Testis (tissue), 5 donors: ENCODE measurements at places on chromosomes 12 and 14.
A peak's percentile ranks its signal among the peaks of the same experiment; 100 is the strongest.

DNA sequence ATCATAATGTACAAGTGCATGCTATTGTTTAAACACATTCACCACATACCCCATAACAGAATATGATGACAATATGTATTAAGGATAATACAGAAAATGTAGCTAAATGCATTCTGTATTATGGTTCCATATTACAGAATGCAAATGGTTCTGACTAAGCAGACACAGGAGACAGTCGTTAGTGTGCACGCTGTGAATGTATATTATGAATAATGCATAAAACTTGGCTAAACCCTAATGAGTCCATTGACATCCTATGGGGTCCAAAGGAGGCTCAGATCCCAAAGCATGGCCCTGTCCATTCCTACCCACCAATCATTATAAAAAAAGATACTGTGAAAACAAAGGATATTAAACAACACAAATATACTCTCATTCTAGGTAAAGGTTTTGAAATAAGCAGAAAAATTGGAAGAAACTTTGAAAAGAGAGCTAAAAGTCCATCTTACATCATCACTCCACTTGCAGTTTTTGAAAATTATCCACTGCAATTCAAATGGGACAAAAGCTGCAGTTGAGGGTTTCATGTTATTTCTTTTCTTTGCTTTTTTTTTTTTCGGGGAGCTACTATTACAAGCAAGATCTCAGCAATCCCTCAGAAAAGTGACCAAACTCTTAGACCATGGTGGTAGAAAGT is 415.1 kb downstream of the BCAT1 start:
- DNase-seq, result no peak

DNA sequence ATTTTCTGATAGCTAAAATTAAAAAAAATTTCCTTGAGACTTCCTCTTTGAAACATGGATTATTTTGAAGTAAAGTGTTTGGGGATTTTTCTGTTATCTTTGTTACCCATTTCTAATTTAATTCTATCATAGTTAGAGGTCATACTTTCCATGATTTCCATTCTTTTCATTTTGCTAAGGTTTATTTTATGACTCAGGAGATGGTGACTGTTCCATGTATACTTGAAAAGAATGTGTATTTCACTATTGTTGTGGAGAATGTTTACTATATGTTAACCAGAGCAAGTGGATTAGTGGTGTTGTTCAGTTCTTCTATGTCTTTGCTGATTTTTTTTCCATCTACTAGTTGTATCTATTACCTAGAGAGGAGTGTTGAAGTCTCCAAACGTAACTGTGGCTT is 250.5 kb upstream of the PELI2 start:
- DNase-seq, result no peak

DNA sequence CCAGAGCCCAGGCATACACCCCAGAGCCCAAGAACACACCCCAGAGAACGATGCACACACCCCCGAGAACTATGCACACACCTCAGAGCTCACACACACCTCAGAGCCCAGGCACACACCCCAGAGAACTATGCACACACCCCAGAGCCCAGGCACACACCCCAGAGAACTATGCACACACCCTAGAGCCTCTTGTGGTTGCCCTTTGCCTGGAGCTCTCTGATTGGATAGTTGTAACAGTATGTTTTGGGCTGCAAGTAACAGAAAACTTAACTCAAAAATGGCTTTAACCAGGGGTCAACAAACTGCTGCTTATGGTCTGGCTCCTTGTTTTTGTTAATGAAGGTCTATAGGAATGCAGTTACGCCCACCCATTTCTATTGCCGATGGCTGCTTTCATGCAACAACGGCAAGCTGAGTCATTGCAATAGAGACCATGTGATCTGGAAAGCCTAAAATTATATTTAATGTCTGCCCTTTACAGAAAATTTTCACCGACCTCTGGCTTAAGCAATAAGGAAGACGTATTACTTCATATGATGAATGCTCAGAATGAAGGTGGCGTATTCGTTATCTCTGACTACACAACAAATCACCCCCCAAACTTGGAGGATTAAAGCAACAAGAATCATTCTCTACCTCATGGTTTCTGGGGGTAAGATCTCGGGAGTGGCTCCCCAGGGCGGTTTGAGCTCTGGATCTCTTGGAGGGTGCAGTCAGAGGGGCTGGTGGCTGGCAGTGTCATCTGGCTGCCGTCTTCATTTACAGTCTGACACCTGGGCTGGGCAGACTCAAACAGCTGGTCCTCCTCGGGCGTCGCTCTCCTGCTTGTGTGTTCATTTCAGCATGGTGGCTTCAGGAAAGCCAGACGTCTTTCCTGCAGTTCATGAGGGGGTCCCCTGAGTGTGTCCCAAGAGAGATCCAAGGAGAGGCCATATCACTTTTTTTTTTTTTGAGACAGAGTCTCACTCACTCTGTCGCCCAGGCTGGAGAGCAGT is 66.3 kb upstream of the NCOR2 start:
- no peak for DNase-seq

DNA sequence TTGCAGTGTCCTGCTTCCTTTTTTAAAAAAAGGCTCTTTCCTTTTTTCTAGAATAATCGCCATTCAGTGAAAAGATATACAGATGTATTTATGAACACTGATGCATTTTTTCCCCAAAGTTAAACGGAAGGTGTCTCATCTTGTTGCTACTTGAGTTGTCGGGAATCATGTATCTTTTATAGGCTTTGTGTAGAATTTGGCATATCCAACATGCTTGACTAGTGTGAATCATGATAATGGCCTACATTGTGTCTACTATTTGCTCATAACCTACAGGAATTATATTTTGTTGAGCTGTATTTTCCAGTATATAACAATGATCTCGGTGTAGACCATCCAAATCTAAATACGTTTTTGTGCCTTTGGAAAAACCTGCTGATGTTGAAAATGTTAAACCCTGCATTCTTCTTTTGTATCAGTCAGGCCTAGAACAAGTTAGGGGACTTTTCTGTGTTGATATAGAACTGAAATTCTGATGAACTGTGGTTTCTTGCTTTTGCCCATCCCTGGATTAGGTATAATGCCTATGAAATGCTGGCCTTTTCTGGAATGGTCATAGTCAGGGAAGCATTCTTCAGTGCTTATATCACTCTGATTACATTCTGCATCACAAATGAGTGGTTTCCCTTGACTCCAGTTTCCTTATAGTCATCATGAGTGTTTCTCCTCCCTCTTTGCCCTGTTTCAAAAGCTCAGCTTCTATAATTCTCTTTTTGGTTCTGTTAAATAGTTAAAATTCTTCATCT is 10.8 kb downstream of the BMAL2 start:
- DNase-seq, result no peak

- no peak for DNase-seq
Measured at GRCh38 chr12:122793685-122794106, 19.3 kb downstream of the CCDC62 start.

GRCh38 chr12:127431594-127431993 is 835.4 kb upstream of the TMEM132C start:
- DNase-seq, result no peak

- no peak for DNase-seq
Measured at GRCh38 chr14:55665067-55665675, 85.2 kb downstream of the KTN1 start.

DNA sequence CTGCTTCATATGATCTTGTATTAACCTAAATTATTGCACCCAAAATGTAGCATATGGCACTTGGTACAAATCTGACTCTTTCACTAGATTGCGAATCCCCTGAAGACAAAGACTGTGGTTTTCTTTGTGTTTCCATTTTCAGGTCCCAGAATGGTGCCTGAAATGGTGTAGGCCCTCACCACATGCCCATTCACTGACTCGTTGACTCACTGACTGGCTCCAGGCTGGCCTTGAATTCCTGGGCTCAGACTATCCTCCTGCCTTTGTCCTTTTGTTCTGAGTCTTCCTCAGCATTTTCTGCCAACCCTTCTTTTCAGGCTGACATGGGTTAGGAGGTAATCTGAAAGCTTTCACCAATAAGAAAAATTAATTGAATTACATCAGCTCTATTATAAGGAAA is 368.7 kb upstream of the GARIN6 start:
- DNase-seq, result no peak

DNA sequence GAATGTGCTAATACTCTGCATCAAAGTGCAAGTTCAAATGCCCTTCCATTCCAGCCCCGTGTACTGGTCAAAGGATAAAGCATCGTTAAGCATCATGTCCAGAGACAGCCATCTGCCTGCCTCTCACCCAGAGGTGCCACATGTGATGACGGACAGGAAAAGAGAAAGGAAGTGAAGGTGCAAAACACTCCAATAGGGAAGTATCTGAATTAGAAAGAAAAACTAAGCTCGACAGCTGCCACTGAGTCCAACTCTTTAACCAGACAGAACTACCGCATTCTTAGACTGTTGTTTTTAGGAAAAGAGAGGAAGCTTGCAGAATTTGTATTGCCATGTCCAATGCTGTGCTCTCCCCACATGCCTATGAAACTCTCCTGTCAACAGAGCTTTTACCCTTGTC is 465.0 kb upstream of the SOX5 start:
- DNase-seq, result no peak

- DNase-seq, result no peak
Measured at GRCh38 chr14:59699442-59699841, 122.8 kb upstream of the CCDC175 start.

- no peak for DNase-seq
Measured at GRCh38 chr14:89283327-89284060, 133.5 kb downstream of the FOXN3 start.

DNA sequence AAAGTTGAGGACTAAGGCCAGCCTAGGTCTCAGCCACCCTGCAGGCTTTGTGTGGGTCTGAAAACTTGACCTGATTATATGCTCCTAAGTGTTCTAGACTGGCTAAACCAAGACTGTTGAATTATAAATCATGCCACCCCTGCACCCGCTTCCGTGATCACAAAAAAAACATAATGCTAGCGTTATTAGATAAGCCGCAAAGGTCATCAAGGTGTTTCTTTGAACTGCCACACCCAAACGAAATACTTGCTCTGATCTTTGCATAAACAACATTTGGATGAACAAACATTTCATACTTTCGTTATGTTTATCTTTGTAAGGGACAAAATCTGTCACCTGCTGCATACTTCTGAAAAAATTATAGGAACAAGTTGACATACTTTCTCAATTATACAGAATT is 2.5 kb downstream of the SMCO2 start:
- no peak for DNase-seq

- DNase-seq, result no peak
Measured at GRCh38 chr14:99928963-99929362, 135.8 kb downstream of the EML1 start.

GRCh38 chr12:2486796-2487195 is 308.0 kb upstream of the FKBP4 start:
- no peak for DNase-seq

DNA sequence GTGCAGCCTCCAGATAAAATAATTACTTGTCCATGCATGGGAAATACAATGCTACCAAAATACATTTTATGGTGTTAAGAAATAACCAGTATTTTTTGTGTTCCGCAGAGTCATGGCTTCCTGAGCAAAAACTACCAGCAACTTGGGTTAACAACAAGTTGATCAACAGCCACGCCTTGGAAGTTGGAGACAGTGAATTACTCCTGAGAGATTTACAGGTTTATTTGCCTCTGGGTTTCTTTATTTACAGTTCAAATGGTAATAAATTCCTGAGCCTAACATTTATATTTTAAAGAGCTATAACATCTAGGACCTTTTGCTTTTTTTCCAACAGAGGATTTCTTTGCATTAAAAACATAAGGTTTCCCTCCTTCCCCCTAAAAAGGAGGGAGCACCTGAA is 194.0 kb downstream of the IPO8 start:
- DNase-seq, result no peak

DNA sequence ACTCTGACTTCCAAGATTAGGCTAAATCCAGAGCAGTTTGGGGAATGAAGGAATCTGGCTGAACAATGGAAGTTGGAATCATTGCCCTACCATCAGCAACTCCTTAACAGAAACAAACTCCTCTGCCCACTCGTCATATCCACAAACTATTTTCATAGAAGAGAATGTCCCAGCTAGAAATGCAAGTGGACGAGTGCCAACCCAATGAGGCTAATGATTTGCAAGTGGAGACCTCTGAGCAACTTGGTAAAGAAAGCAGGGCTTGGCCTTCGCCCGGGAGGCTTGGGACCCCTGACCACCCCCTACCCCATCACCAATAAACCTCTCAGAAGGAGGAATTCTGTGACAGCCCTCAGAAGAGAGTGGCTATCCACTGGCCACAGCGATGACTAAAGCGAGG is 40.0 kb upstream of the DDX11 start:
- DNase-seq, result peak; percentile 44

GRCh38 chr12:115758877-115759620 is 518.4 kb downstream of the MED13L start:
- DNase-seq, result no peak

GRCh38 chr14:102164241-102164641 is 24.5 kb downstream of the WDR20 start:
- no peak for DNase-seq

DNA sequence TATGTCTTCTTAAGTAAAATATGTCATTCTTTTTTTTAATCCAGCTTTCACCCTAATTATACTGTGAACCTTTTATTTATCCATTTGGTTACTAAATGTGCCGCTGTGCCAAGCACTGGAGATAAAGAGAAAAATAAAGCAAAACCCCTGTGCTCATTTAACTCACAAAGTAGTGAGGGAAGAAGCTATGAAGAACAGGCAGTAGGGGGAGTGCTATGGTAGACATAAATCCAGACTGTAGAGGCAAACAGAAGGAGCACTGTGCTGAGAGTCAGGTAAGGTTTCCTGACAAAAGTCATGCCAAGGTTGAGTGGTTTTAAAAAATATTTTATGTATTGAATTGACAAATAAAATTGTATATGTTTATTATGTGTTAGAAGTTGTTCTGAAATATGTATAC is 188.5 kb upstream of the SYT10 start:
- no peak for DNase-seq

- DNase-seq, result no peak
Measured at GRCh38 chr12:90833228-90833627, 121.7 kb downstream of the CCER1 start.

DNA sequence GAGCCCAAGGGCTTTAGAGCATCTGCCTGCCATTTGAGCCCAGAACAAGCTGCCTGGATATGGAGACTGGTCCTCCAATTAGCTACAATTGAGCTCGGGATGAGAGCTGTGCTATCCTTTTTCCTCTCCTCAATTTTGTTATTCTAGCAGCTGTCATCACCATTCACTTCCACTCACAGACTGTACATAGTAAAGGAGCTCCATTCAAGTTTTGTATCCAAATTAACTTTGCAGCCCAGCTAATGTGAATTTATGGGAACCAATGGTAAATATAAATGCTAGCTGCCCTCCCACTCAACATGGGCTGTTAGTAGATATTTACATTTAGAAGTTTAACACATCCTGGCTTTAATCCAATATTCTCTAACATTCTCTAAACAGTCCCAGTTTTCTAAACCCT is 44.6 kb downstream of the BMP4 start:
- no peak for DNase-seq

GRCh38 chr14:65412856-65413738 is 567 bp downstream of the FUT8 start:
- peak; percentile 48 for DNase-seq

DNA sequence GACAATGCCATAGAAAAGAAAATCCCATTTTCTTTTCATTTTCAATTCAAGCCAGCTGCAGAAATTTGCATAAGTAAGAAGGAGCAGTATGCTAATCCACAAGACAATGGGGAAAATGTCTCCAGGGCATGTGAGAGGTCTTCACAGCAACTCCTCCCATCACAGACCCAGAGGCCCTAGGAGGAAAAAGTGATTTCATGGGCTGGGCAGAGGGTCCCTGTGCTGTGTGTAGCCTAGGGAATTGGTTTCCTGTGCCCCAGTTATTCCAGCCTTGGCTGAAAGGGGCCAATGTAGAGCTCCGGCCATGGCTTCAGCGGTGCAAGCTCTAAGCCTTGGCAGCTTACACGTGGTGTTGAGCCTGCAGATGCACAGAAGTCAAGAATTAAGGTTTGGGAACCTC is 211.4 kb downstream of the CCDC59 start:
- no peak for DNase-seq

- no peak for DNase-seq
Measured at GRCh38 chr12:16076970-16077522, 165.9 kb downstream of the DERA start.
